ENCODE measurements at places on chromosomes 6 and 20.

DNA sequence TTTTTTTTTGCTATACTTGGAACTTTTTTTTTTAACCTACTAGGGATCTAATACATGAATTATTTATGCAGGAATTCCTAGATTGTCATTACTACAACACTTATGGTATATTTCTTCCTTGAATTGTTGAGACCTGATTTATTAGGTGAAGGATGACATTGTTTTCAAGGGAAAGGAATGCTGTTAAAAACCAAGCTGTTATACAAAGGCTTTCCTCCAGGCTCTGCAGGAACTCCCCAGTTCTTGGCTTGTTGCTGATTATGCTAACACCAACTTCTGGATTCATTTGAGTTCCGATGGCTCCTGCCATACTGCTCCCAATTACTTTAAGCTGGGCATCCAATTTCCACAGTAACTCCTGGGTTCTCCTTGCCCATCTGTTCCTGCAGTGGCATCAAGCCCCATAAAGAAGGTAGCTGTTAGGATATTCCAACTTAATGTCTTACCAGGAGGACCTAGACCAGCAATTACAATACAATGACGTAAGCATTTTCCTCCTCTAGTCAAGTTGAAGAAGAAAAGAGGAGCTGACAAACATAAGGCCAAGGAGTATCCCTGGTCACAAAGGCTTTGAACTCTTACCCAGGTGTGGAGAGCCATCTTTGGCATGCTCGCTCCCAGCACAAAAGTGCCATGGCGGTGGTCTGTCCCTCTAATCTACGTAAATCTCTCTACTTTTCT lies 215.9 kb upstream of the AGPAT4 start:
- no peak for DNase-seq

GRCh38 chr20:25685276-25686080 lies 11.2 kb downstream of the ZNF337 start:
- DNase-seq = no peak

- DNase-seq = no peak
Measured at GRCh38 chr6:74902089-74902488, 303.8 kb downstream of the COL12A1 start.

GRCh38 chr6:13304580-13305260 lies 23.6 kb downstream of the TBC1D7 start:
- DNase-seq = no peak

DNA sequence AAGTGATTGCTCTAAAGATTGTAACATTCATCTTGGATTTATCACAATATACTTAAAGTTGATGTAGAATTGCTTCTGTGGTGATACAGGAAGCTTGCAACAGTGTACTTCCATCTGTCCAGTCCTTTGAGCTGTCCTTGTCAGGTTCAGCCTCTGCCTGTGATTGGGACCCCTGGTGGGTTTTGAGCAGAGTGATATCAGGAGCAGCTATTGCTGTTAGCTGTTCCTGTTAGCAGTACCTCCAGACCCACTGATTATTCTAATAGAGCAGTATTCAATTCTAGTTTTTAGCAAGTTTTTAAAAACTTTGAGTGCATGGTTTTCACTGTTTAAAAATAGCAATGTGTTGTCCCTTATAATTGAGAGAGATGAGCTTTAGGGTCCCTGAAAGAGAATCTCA lies 48.8 kb downstream of the TULP4 start:
- DNase-seq = no peak

- no peak for DNase-seq
Measured at GRCh38 chr20:40495956-40496355, 193.1 kb downstream of the MAFB start.

GRCh38 chr6:133899556-133899955 lies 10.6 kb downstream of the TCF21 start:
- no peak for DNase-seq

All from activated naive CD8-positive, alpha-beta T cell treated with anti-CD3 and anti-CD28 coated beads for 36 hours (primary cell).